ENCODE measurements at places on chromosomes 7 and 10.

GRCh38 chr10:79046326-79046725, 22.4 kb upstream of the ZMIZ1 start:
- DNase-seq, result no peak

DNA sequence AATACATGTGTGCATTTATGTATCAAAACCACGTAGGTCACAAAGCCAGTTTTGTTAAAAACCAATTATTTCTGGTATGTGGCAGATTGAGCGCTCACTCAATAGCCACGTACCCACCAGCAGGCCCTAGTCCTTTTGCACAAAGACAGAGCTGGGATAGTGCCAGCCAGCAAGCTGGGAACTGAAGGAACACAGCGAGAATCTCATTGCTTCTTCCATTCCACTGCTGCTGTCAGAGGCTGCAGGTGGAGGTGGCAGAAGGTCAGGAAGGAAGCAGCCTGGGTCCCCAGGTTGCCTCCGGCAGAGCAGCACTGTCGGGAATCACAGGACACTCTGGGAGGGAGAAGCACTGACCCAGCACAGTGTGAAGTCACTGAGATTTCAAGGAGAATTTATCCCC, 385.5 kb upstream of the PFKP start:
- DNase-seq, result no peak

GRCh38 chr7:102875700-102876295, 37.0 kb upstream of the LRRC17 start:
- no peak for DNase-seq

- no peak for DNase-seq
Observed at GRCh38 chr7:122764020-122764419, 61.3 kb upstream of the RNF148 start.

DNA sequence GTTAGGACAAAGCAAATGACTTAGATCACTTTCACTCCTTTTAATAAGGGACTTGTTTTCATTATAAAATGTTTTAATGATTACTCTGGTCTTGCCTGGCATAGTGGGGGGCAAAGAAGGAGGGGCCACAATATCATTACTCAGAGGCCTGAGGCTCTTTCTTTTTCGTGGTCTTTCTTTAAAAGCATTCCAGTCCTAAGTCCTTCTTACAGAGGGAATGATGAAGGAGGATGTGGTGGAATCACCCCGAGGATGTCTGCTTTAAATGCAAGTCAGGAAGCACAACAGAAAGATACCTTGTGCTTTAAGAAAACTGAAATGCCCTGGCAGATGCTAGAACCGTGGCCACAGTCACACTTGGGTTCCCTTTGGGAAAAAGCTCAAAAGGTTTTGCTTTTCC, 379.1 kb downstream of the INHBA start:
- DNase-seq, result no peak

- DNase-seq, result no peak
Observed at GRCh38 chr7:139850906-139851305, 21.8 kb downstream of the TBXAS1 start.

DNA sequence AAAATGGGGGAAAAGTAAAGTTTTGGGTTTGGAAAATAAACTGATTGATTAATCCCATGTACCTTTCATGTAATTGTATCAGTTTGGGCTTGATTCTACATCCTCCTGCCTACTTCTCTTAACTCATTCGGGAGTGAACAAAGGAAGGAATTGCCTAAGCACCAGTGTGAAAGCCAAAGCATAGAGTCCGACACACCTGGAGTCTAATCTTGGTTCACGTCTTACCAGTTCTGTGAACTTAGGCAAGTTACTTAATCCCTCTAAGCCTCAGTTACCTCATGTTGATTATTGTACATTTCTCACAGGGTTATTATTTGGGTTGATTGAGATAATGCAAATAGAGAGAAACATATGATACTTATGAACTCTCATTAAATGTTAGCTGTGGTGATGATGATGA, 41.1 kb upstream of the PRPS1L1 start:
- DNase-seq, result no peak

GRCh38 chr7:92013611-92014010, 72.9 kb downstream of the AKAP9 start:
- no peak for DNase-seq

DNA sequence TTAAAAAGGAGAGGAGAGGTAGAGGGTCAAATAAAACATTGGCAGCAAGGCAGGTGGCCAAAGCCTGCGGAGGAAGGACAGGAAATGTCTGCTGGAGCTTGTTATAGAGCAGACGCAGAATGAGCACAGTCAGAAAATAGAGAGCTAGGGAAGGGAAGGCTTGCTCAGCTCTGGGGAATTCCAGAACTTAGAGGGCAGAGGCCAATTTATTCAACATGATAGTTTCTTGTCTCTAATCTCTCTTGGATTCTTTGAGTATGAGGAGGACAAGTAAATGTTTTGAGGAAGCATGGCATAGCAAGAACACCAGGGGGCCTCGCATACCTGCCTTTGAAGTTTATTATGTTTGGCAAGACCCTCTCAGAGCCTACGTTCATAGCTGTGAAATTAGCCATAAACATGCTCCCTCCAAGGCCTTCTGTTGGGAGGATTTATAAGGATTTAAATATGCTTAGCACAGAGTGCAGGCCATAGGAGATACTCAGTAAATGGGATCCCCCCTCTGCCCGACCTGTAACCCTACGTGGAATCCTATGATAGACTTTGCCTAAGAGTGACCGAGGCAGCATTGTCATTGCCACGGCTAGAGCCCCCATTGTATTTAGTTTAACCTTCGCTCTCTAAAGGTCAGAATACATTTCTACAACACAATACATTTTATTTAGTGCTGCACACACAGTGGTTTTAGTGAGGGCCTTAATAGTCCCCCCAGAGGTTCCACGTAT, 293.9 kb downstream of the CCDC3 start:
- DNase-seq, result no peak

DNA sequence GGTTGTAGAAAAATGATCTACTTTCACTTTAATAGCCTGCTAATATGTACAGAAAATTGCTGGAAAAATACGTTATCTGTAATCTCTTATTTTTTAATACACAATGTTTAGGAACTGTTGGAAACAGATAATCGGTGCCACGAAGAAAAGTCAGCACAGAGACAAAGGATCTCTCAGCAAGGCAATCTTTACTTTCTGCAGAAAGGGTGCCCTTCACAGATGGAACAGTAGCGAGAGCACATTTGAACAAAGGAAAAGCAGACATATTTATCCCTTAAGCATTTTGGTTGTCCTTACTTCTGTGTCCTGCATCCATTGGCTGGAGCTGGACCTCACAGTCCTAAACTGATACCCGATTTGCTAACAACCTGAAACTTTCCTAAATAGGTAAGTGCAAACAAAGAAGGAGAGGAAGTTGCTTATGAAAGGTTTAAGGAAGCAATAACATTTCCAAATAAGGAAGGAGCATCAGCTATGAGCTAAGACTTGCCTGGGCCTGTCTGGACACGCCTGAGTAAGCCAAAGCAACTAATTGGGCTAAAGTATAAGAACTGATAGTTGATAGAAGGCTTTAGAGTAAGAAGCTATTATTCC, 640.0 kb downstream of the SH2D4B start:
- DNase-seq, result no peak

DNA sequence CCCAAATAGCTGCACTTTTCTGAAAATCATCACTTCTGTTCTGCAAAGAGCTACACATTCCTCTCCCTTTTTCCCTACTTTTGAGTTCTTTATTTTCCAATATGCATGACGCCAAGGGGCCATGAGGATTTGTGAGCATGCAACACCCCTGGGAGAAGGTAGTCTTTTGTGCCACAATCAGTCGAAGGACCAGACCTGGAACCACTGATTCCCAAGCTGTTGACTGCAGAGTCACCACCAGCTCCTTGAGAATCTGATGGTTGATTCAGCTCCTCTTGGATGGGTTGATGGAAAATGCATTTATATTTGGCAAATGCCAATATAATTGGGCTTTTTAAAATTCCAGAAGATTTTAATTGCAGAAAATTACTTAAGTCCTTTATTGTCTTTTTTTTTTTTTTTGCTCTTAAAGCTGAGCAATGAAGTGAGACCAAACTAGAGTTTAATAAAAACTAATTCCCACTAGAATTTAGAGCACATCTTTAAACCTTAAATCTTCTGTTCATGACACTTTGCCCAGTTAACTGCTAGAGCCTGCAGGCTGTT, 554.1 kb downstream of the TNS3 start:
- no peak for DNase-seq

GRCh38 chr10:44386546-44387052, 1.7 kb upstream of the CXCL12 start:
- DNase-seq, result no peak

All from CD4-positive, alpha-beta T cell treated with Interleukin-6 at 100 ng/mL for 8 hours (primary cell).